Occipital lobe (tissue), 3 donors: ENCODE measurements at places on chromosomes 16 and 17. TPM values are rescaled to one million over a fixed set of nuclear protein-coding genes. Genes with fewer than 3 reads are reported as not detected.

The PFN1 gene
- 53.0 TPM for total RNA-seq

The EFCAB5 gene
- 2.2 TPM for total RNA-seq

DNA sequence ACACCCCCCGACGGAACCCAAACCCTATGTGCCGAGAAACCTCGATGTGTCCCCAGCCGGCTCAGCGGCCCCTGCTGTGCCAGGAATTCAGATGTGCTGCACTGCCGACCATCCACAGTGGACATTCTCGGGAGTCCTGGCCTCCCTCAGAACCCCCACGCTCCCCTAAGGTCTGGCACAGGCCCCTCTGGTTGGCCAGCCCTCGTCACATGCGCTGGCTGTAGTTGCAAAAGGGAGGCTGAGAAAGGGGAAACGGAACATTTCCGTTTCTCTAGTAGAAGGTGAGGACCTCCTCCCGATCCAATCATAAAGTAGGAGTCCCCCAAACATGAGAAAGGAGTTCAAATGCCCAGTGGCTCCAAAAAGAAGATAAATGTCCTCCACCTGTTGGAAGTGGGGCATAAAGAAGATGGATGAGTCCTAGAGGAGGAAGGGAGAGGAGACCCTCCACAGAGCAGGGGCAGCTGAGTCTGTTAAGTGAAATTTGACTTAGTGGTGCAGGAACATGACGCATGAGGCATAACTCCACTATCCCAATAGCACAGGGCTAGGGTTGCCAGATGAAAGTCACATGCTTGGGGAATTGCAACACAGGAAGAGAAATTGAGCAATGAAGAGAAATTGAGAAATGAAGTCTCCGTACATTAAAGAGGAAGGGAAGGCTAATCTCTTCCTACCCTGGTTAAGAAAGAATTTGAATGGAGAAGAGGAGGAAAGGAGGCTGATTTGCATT, 49.3 kb upstream of the WSB1 start:
- DNase-seq = no peak

DNA sequence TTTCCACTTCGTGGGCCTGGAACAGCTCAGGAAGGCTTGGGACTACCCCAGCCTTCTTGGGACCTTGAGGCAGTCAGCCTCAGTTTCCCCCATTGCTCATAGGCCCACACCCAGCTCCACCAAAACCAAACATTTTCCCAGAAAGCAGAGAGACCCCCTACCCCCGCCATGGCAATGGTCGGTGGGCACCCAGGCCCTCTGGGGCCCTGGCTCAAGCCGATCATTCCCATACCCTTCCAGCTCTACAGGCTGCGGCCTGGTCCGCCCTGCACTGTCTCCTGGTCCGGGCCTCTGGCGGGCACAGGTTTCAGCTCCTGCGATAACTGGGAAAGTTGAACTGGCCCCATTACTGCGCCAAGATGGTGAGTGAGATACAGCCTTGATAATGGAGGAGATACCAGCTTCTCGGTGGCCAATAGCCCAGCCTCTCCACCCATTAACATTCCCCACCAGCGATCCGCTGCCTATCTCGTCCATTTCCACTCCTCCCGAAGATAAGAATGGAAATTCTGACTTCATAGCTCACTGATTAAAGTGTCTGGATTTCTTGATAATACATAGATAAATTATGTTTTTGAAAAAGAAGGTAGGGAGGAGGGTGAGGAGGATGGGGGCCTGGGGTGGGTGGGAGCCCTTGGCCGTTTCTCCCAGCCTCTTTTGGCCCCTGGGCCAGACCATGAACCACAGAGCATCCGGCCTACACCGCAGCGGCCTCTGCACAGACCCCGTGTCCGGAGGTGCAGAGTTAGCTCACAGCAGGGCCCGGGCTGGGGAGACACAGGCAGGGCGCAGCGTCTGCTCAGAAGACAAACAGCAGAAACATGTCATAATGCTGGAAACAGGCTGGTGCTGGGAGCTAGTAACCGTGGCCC, 11.6 kb downstream of the ZFPM1 start:
- no peak for DNase-seq

The HDAC5 gene
- total RNA-seq = 101 TPM

DNA sequence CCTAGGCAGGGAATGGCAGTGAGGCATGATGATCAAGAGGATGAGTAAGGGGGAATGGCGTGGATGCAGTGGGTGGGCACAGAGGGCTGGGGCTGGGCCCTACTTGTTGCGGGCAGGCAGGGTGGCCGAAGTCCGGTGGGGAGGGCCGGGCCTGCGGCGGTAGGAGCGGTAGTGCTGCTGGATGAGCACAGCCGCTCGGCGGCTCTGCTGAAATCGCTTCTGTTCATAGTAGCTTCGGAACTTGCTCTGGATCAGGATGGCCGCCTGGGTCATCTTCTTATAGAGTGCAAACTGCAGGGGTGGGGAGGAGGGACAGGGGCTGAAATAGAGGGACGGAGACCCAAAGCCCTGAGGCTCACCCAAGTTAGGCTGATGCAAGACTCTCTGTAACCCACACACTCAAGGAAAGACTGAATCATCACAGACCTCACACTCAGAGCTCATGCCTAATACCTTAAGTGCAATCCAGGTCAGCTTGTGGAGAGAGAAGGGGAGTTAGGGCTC, 1.5 kb upstream of the SPAG7 start:
- DNase-seq = no peak

- no peak for DNase-seq
These were observed 15.2 kb upstream of the TMEM114 start for GRCh38 chr16:8605554-8605953.

The CTF1 gene
- not detected for total RNA-seq

GRCh38 chr17:37816950-37817349, 72.1 kb upstream of the HNF1B start:
- no peak for DNase-seq

GRCh38 chr16:50531359-50531758, 16.8 kb upstream of the NKD1 start:
- DNase-seq = no peak

DNA sequence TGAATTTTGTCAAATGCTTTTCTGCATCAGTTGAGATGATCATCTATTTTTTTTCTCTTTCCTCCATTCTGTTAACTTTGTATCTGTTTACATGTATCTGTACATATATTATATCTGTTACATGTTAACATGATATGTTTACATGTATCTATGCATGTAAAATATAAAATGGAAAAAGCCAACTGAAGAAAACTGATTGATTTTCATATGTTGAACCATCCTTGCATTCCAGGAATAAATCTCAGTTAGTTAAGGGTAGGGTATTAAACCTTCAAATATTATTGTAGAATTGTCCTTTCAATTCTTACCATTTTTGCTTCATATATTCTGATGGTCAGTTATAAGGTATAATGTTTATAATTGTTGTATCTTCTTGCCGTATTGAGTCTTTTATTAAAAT, 336.1 kb downstream of the ZFHX3 start:
- DNase-seq = no peak

DNA sequence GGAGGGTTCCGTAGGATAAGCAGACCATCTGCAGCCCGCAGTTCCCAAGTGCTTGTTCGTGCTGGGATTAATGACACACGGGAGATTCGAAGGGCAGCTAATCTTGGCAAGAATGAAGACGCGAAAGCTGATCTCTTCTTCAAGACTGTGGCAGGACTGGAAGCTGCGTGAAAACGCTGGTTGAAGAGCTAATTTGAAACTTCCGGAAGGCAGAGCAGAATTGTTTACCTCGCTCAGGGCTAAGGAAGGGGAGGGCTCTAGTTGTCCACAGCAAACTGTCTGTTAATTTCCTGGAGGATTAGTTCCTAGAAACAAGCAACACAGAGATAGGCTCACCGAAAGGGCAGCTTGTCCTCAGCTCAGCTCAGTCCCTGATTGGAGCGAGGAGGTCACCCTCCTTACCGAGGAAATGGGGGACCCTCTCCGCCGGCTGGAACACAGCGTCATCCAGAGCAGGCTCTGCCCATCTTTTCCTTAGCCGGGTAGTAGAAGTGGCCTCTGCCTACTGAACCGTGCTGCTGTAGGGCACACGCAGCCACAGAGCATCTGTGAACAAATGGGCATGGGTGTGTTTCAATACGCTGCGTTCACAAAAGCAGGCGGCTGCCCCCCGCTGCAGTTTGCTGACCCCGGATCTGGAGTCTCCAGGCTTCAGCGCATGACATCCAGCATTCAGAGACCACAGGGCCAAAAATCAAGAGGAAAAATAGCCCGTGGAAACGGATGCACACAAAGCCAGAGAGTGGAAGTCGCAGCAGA, 16.7 kb upstream of the BAIAP2 start:
- no peak for DNase-seq

GRCh38 chr17:59756236-59756818, 48.9 kb downstream of the VMP1 start:
- DNase-seq = no peak

The NAGPA gene
- 12.5 TPM for total RNA-seq

- DNase-seq = no peak
These were observed 81.1 kb downstream of the ANKRD11 start for GRCh38 chr16:89409161-89409711.

DNA sequence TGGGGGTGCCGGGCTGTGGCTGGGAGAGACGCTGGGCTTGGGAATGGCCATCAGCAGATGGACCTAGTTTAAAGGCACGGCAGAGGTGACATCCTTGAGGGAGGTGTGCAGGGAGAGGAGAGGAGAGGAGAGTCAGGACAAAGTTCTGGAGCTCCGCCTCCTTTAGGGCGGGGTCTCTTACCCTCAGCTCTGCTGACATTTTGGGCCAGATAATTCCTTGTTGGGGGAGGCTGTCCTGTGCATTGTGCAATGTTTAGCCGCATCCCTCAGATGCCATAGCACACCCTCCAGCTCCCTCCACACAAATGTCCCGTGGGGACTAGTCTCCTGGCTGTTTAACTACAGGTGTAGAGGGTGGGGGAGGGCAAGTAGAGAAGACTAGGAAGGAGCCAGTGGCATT, 48.3 kb downstream of the ARHGAP23 start:
- no peak for DNase-seq

- peak; percentile 45 for DNase-seq
These were observed 12.4 kb upstream of the GUCY2D start for GRCh38 chr17:7989781-7990655.

The PITPNM3 gene
- 13.9 TPM for total RNA-seq

GRCh38 chr16:75230471-75231110, 11.8 kb downstream of the CTRB1 start:
- DNase-seq = no peak

DNA sequence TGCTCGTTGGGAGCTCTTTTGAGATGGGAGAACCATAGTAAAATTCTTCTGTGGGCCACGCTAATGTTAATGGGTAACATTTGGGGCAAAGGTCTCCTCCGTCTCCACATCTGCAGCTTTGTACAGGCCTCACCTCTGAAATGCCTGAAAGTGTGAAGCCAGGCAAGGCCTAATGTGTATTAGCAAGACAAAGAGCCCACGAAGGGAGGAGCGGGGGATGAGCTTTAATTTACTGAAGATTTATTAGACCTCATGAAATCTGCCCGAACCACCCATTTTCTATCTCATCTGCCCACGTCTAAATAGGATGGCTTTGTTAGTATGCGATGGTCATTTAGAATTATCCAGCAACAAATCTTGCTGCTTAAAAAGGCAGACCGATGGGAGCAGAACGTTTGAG, 408.9 kb downstream of the PMP22 start:
- DNase-seq = no peak

DNA sequence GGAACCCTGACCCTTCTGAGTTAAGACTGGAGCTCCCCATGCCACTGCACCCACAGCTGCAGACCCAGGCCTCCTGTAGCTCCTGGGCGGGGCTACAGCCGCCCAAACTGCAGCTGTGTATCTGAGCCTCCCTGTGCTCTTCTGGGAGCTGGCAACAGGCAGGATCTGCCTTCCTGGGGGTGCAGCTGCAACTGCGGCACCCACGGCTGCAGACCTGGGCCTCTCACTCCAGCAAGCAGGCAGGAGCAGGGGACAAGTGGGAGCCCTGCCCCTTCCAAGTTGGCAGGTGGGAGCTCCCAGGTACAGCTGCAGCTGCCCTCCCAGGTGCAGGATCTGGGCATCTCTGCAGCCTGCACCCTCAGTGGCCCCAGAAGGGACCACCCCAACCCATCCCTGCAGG, 41.5 kb downstream of the SPACA3 start:
- no peak for DNase-seq

- DNase-seq = no peak
These were observed 54.8 kb downstream of the SDK2 start for GRCh38 chr17:73589363-73589980.

DNA sequence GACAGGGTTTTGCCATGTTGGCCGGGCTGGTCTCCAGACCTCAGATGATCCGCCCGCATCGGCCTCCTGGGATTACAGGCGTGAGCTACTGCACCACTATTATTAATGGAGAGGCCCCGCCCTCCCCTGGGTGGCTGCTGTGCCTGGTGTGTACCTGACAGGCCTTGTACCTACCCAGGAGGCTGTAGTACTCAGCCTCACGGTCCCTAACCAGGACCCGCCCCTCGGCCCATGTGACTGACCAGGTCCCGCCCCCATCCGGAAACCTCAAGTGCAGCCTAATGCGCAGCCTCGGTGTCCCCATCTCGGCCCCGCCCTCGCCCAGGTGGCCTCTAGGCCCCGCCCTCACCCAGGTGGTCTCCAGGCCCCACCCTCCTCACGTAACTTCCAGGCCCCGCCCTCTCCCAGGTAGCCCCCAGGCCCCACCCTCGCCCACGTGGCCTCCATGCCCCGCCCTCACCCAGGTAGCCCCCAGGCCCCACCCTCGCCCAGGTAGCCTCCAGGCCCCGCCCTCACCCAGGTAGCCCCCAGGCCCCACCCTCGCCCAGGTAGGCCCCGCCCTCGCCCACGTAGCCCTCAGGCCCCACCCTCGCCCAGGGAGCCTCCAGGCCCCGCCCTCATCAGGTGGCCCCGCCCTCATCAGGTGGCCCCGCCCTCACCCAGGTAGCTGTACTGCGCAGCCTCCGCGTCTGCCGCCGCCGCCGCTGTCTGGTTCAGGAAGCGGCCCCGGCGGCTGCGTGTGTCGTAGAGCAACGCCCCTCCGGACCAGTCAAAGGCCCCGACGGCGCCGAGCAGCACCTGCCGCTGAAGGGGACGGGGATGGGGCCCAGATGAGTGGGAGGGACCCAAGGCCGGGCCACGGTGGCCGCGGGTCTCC, 31.0 kb downstream of the HASPIN start:
- no peak for DNase-seq

The KRTAP2-2 gene
- not detected for total RNA-seq

GRCh38 chr16:20441191-20441590, 10.1 kb upstream of the ACSM2A start:
- DNase-seq = no peak

GRCh38 chr16:75948886-75949285, 222.6 kb upstream of the CPHXL start:
- no peak for DNase-seq

GRCh38 chr17:32102646-32103186, 39.6 kb upstream of the RHOT1 start:
- DNase-seq = no peak

DNA sequence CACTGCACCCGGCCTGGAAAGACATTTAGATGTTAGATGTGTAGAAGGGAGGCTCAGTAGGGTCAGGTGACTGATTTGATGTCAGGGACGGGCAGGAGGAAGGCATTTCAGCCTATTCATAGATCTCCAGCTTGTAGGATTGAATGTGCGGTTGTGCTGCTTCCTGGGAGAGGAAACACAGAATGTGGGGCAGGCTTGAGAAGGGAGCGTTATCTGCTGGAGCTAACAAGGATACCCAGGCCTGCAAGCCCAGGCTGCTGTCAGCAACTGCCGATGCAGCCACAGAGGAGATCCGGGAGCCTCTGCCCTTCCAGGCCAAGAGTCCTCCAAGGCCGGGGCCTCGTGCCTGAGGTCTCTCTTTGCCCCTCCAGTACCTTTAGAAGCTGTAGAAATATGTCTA, 205.6 kb downstream of the SPECC1 start:
- DNase-seq = no peak

The CFAP20 gene
- total RNA-seq = 82.8 TPM
